ENCODE measurements at places on chromosomes 1 and 21.

- DNase-seq: no peak
Measured at GRCh38 chr1:89904219-89904980, 83.6 kb downstream of the LRRC8D start.

- no peak for DNase-seq
Measured at GRCh38 chr1:229452956-229453801, 19.3 kb upstream of the ACTA1 start.

GRCh38 chr1:192453360-192453992 lies 122.1 kb upstream of the RGS1 start:
- no peak for DNase-seq

GRCh38 chr1:55539652-55540512 lies 324.7 kb upstream of the USP24 start:
- DNase-seq: no peak

DNA sequence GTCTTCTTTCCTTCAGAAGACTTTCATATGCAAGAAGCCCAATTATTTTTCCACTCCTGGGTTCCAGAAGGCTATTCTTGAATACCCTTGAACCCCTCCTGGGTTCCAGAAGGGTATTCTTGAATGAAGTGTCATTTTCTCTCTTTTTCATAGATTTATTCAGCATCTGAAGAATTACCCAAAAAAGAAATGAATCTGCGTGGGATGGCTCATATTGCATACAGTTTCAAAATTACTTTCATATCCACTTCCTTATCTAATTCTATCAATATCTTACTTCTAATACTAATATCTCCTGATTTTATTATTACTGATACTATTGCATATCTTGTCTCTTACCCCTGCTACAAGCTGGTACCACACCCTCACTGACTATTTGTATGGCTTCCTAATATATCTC lies 22.6 kb upstream of the RABGAP1L start:
- DNase-seq: no peak

DNA sequence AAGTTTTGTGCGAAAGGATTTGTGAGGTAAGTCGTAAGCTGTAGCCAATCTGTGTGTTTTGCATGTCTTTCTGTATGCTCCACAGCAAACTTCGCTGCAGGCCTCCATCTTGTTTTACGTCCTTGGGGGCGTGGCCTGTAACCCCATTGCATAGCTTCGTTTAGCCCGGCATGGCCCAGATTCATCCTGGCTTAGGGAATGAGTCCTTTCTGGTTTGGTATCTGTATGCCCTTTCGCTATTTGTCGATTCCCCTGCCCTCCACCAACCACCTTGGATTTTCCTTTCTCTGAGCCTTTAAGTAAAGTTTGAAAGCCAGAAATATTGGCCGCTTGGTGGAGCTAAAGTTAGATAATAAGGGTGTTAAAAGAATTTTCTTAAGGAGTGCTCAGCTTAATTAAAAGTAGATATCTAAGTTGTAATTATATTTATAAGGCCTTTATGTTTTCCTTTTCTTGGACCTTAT lies 1.1 kb downstream of the THEM4 start:
- no peak for DNase-seq

- DNase-seq: no peak
Measured at GRCh38 chr1:66712839-66713238, 39.4 kb upstream of the DYNLT5 start.

GRCh38 chr1:15280416-15280815 lies 33.4 kb downstream of the FHAD1 start:
- DNase-seq: no peak

GRCh38 chr1:78070210-78070609 lies 24.4 kb downstream of the GIPC2 start:
- no peak for DNase-seq

DNA sequence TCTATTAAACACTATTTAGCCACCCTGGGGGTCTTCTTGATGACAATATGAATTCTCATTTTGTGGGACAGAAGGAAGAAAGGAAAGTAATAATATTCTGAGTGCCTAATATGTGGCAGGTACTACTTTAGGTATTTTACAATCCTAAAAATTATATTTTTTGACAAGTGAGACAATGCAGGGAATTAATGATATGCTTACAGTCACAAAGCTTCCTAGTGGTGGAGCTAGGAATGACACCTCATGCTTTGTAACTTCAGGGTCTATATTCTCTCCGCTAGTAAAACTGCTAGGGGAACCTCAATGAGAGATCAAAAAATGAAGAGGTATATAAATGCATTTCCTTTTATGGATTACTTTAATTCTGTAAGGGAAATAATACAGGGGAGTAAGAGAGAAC lies 44.3 kb downstream of the TPR start:
- no peak for DNase-seq

DNA sequence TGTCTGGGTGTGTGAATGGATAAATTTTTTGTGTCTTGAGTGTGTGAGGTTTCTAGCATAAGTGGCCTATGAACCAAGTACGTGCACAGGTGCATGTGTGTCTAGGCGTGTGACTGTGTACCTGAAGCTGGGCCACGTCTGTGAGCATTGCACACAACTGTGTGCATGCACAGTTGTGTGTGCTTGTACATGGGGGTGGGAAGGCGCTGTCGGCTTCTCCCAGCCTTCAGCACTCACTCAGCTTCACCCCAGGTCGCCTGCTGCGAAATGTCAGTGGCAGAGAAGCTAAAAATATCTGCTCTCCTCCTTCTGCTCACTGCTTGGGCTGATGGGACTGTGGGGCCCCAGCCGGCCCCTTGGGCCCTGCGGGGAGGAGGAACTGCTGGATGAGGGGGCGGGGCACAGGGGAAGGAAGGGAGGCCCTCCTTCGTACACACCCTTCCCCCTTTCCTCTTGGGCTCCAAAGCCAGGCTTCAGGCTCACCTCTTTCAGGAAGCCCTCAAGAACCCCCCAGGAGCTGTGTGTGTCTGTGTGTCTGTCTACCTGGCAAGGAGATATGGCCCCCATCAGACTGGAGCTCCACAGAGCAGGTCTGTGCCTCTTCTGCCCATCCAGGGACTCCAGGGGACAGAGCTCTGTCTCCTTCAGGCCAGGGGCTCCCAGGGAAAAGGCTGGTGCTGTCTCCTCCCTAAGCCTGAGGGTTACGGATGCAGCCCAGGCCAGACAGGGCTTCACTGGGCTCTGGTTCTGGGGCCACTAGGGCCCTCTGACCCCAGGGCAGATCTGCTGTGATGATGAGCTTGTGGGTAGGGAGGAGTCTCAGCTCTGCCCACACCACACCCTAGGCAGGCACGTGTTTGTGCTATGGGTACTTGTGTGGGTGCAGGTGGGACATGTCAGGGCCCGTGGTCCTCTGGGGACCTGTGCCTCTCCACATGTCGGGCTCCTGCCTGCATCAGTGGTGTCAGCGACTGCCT lies 35.6 kb upstream of the WASF2 start:
- peak; percentile 32 for DNase-seq

DNA sequence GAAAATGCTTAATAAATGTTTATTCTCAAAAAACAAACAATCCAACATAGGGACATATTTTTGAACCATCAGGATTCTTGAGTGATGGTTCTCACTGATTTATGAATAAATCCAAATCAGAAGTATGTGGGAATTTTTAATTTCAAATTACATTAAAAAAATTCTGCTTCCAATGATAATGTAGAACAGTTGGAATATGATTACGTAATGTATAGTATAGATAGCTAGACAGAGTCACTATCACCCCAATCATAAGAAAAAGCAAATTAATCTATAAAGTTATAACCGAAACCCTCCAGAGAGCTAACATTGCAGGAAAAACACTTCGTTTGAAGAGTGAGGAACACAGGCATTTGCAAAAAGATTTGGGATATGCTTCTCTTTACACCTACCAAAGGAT lies 1600.6 kb upstream of the B3GALT2 start:
- no peak for DNase-seq

GRCh38 chr1:215210167-215210566 lies 127.6 kb downstream of the KCNK2 start:
- no peak for DNase-seq

DNA sequence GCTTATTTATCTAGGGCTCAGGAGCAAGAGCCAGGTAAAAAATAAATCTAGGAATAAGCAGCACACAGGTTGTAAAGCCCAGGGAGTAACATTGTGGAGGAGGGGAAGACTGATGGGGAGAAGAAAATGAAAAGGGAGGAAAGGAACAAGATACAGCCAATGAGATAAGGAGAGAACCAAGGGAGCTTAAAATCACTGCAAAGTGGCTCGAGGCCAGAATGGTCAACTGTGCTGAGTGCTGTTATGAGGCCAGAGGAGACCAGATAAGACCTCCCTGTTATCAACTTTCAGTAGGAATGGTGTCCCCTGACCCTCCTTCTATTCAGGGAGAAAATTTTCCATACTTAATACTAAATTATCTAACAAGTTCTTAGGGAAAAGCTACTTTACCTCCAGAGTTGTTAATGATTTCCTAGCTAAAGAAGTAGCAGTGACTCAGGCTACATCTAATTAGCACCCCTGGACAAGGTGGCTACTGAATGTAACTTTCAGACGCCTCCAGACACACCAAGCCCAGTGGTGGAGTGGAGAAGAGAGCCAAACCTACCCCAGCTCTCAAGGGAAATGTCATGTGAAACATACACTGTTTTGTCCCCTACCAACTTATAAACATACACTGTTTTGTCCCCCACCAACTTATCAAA lies 25.5 kb downstream of the ENAH start:
- no peak for DNase-seq

GRCh38 chr1:22861764-22862440 lies 110.8 kb downstream of the LACTBL1 start:
- DNase-seq: peak; percentile 18

DNA sequence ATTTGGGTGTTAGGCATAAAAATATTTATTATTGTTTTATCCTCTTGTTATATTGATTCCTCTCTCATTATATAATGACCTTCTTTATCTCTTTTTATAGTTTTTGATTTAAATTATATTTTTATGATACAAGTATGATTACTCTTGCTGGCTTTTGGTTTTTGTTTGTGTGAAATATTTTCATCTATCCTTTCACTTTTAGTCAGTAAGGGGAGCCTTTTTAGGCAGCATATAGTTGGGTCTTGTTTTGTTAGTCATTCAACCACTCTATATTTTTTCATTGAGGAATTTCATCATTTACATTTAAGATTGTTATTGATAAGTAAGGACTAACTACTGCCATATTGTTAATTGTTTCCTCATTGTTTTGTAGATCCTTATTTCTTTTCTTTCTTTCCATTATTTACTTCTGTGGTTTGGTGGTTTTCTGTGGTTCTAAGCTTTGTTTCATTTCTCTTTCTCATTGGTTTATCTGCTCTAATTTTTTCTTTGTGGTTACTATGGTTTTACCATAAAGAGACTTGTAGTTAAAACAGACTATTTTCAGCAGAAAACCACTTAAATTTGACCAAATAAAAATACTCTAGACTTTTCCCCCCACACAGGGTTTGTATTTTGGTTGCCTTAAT lies 593.1 kb downstream of the NUF2 start:
- DNase-seq: no peak

DNA sequence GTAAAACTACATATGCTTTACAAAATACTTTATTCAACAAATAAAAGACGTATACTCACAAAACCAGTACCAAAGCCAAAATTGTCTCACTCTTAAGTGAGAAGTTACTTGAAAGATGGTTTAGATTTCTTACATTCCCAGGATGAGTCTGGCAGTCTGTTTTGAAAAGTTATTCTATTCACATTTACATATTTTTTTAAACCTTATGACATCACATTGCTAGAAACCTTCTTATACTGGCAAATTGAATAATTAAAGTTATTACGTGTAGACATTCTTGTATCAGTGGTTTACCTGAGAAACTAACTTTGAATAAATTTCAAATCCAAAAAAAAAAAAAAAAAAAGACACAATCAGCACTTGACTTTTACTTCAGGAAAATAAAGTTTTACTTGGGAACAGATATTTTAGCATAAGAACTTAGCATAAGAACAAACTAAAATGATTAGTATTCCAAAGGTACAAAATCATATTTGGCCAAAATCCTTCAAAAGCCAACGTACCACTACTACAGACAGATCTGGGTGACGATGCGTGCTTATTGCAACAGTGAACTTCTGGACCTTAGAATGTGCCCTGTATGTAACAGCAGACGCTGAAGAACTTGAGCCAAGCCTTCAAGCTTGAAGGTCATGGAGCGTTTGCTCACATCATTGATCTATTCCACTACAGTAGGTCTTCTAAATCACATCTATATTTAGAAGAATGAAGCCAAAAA lies 2.5 kb downstream of the CDC42BPA start:
- DNase-seq: peak; percentile 64

DNA sequence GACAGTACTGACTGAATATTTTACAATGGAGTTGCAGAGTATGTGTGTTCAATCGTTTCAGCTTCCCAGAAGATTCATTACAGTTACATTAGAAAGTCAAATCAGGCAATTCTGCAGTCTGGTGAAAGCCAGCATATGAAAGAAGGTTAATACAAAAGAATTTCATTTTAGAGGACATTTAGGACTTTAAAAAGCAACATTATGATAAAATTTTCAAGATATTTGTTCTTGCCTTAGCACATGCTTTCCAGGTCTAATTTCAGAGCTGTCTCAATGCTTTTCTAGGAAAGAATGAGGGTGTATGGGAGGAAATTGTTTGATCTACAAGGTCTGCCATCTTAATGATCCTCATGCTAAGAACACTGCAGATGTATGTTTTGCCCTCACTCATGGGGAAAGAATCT lies 63.2 kb downstream of the RERE start:
- DNase-seq: no peak

DNA sequence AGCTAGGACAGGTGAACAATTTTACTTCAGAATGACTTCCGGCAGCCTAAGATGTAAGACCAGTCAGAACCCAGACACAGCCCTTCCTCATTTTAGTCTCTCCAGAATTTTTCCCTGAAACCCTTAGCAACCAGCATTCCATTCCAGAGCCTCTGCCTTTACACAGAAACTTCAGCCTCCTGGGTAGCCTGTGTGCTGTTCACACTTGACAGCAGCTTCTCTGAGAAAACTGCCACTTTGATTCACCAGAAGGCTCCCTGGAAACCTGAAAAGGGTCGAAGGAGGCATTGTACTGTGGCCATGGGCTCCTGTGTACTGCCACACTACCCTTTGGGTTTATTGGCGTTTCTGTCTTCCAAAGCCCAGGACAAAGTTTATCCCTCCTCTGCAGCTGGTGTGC lies 17.4 kb downstream of the HYI start:
- DNase-seq: no peak

- no peak for DNase-seq
Measured at GRCh38 chr1:226883630-226884029, 13.2 kb downstream of the PSEN2 start.

GRCh38 chr1:95641386-95641785 lies 407.4 kb downstream of the RWDD3 start:
- DNase-seq: no peak

DNA sequence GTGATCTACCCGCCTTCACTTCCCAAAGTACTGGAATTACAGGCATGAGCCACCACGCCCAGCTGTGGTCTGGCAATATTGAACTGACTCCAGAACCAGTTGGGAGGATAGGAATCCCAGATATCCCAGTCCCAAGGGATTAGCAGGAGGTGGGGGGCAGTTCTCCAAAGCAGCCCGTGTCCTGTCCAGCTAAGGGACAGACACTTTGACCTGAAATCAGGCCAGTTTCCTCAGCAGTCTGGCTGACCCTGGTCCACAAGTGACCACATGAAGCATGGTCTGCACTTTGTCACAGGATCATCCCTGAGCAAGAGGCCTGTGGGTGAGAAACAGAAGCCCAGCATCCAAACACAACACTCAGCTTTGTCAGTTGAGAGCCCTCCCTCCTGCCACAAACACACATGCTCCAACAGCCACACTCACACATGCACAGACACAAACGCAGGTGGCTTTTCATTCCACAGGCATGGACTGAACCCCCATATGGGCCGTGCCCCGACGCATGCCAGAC lies 2.7 kb upstream of the FDPS start:
- DNase-seq: no peak
